ENCODE measurements at places on chromosomes 16 and 17.
A peak's percentile ranks its signal among the peaks of the same experiment; 100 is the strongest.

- DNase-seq = no peak
Measured at GRCh38 chr16:67648764-67649407, 3.9 kb downstream of the CARMIL2 start.

- no peak for DNase-seq
Measured at GRCh38 chr16:85491058-85491771, 121.9 kb upstream of the GSE1 start.

GRCh38 chr17:20784100-20784665 lies 204.7 kb downstream of the CDRT15L2 start:
- no peak for DNase-seq

DNA sequence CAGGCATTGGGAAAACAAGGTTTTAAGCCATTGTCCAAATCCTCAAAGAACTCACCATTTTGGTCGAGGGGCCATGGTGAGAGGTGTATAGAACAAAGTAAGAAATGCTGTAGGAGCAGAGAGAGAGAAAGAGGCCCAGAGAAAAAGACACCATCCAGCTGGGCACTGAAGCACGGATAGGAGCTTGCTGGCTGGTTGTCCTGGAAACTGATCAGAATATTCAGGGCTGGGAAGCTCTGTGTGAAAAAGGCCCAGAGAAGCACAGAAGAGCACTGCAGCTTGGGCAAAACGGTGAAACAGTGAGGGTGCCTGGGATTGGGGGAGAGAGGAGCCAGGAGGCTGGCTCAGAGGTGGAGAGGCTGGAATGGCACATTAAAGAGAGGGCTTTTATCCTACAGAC lies 16.5 kb downstream of the HS3ST3B1 start:
- DNase-seq = no peak

- peak; percentile 47 for DNase-seq
Measured at GRCh38 chr16:30948667-30949649, at the start of gene ORAI3. Gene ORAI3, plus strand, starts transcription at chr16:30949068. Its CDS starts 222 bp downstream, at chr16:30949290.

DNA sequence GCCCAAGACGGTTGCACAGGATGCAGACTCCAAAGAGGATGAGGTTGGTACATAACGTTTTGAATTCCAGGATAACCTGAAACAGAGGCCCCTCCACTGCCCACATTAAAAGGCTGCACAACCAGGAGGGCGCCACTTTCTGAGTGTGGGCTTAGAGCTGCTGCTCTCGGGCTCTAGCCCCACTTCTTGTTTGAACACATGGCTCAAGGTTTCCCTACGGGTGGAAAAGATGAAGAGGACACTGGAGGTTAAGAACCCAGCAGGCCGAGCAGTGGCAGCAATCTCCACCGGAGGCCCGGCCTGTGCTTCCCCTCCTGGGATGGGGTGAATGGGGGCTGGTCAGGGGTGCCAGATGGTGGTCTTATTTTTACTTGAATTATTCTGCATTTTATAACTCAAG lies 8.0 kb upstream of the TRAP1 start:
- DNase-seq = no peak

DNA sequence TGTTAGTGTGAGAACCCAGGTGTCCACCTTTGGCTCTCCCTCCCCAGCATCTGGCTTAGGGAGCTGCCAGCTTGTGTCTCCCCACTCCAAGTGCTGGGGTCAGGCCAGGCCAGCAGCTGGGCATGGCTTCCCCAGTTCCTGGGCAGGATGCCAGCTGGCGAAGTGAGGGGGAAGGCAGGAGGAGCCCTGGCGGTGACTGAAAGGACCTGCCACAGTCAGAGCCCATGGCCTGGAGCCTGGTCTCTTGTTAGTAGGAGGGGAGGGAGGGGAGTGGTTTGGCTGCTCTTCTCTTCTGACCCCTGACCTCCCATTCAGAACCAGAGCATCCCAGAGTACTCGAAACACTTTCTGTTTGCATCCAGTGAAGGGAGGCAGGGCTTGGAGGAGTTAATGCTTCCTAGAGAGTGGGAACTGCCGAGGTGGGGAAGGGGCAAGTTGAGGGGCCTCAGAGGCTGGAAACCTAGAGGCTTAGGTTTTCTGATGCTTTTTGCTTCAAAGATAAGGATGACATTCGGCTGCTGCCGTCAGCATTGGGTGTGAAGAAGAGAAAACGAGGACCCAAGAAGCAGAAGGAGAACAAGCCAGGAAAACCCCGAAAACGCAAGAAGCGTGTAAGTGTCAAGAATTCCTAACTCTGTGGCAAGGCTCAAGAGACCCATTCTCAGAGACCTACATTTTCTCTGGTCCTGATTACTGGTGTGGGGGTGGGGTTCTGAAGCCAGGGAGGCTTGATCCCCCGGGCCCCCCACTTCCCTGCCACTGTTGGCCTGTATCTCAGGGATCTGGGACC lies 772 bp downstream of the CHD3 start:
- DNase-seq = peak; percentile 66

DNA sequence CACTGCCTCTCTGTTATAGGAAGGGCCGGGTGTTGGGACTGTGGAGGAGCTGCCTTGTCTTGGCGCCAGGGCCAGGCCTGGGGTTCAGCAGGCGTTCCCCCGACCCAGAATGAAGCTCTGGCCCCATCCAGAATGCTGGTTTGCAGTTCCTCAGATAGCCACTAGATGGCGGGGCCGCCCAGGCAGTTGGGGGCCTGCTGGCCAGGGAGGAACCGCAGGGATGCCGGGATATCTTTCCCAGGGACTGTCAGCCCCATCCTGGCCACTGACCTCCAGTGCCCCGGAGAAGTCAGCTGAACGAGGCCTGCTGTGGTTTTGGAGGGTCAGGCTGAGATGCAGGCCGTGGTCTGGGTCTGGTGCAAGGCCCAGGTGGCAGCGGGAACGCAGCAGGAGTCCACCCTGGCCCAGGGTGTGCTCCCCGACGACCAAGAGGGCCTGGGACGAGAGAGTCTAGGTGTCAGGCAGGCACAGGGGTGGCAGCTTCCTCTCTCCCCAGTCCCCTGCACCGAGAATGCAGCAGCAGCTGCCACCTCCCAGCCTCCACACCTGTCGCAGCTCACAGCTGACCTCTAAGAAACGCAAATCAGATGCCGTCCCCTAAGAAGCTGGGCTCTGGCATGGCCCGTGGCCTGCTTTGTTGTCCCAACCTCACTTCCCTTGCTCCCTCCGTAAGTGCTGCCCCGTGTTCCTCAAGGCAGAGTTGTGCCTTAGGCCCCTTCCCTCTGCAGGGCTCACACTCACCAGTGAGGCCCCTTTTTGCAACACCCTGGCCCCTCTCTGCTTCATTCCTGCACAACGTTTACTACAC lies 51.2 kb downstream of the RMI2 start:
- DNase-seq = peak; percentile 66

DNA sequence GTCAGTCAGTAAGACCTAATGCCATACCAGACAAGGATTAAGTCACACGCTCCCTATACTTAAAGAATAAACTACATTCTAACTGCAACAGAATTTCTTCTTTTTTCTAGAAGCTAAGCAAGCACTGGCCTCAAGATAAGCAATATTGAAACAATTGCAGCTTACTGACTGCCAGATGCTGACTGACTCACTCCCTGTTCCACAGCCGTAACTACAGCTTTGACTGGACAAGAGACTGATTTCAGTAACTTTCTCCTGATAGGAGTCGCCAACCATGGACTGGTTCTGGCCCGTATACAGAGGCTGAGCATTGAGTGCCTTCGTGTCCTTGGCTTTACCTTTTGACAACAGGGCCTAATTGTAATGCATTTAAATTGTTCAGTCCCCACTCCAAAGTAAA lies 67.9 kb downstream of the TRIM37 start:
- DNase-seq = no peak

- DNase-seq = no peak
Measured at GRCh38 chr16:6059671-6060070, 962.1 kb upstream of the EEF2KMT start.

DNA sequence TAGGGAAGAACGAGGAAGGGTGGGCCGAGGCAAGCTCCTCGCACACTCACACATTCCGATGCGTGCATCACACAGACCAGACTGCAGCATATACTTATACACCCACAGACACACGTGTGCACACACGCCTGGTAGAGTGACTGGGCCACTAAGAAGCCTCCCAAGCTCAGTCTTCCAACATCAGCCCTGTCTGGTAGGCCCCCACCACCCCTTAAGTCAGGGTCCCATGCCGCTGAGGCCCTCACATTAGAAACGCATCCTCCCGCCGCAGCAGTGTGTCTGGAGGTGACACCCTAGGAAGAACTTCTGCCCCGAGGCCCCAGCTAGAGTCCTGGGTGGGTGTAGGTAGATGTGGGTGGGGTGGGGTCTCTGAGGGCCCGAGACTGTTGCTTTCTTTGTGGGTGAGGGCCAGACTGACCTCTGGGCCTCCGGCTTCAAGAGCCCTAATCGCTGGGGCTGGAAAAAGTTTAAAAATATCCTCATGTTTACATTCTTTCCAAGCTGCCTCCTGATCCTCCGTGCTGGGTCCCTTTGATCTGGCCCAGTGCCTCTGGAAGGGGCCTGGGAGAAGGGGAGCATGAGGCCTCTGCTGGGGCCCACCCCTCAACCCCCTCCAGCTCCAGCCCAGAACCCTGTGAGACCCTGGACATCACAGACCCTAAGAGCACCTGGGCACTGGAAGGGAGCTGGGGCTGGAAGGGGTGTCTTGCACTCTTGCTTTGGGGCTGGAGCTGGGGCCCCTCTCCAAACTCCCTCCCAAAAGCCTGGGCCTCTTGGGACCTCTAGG lies 13.6 kb downstream of the CDH16 start:
- no peak for DNase-seq

- DNase-seq = no peak
Measured at GRCh38 chr16:56234737-56235136, 43.4 kb downstream of the GNAO1 start.

- DNase-seq = peak; percentile 63
Measured at GRCh38 chr16:56190677-56191155, 573 bp upstream of the GNAO1 start.

DNA sequence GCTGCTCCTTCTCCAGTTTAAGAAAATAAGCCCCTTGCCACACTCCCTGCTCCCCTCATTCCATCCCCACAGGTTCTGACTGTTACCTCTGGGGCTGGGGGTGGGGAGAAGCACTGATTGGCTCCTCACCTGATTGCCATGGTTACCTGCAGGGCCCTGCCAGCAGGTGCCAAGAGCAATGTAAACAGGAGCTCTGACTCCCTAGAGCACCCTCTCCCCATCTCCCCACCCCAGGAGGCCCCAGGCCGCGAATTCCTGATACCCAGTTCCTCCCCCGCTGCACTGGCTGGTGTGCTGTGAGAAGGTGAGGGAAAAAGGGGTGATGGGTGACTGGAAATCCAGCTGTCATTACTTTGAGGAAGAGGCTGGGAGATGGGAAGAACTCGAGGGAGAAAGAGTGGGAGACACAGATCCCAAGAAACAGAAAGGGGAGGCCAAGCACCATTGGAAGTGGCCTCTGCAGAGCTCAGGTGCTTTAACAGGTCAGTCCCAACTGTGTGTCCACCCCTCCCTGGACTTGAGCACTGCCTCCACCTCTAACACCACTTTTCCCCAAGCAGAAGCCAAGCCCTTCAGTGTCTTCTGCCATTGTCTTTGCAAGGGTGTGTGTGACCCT lies 4.5 kb downstream of the PCGF2 start:
- no peak for DNase-seq

- no peak for DNase-seq
Measured at GRCh38 chr17:56936697-56937322, 23.0 kb upstream of the TRIM25 start.

GRCh38 chr16:22948058-22948602 lies 134.2 kb downstream of the HS3ST2 start:
- DNase-seq = no peak

- no peak for DNase-seq
Measured at GRCh38 chr17:4331614-4332013, 34.9 kb downstream of the UBE2G1 start.

DNA sequence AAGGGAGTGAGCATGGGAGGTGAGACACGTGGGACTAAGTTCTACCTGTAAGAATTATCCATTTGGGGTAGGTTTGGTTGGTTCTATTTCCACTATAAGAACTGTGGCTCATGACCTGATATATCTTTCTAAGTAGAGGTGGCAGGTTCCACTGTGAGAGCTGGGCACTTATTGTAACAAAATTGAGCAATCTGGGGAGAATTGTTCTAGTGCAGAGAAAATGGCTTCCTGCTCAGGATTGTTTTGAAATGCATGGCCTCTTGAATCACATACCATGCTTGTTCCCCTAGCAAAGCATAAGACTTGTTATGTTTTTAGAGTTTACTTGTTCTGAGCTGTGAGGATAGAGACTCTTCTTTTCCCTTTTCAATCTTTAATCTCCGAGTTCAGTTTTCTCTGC lies 125.9 kb downstream of the MAP2K6 start:
- DNase-seq = no peak

GRCh38 chr16:51095890-51096626 lies 55.0 kb downstream of the SALL1 start:
- DNase-seq = no peak

- DNase-seq = no peak
Measured at GRCh38 chr16:65113441-65113840, 8.4 kb downstream of the CDH11 start.

DNA sequence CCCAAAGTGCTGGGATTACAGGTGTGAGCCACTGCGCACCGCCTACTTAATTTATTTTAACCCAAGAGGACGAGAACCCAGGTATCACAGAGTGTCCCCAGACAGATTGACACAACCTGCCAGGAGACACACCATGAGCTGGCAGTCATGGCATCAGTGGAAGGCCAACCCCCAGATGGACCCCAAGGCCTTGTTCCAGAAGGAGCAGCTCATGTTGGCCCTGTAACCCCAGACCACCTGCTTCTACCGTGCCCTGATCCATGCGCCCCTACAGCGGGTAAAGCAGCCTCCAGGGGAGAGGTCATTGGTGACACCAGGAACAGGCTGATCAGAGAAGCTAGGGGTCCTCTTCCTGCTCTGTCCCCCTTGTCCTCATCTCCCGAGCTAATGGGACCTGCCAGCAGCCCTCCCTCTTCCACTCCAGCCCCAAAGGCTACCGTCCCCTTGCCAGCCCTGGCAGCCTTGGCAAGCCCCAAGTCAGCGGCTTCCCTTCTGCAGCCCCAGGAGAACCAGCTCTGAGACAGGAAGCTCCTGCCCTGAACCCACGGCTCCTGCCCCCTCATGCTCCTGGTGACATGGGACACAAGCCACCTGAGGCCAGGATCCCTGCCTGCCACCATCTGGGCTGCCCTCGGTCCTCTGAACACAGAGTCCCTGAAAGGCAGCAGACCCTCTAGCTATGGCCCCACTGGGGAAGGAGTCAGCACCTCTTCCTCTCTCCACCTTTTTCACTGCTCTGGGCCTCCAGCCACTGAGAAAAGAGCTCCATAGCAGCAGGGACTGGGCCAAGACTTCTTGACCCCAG lies 6.3 kb downstream of the SULT1A1 start:
- DNase-seq = no peak

GRCh38 chr16:67822511-67822910 lies 15.8 kb downstream of the TSNAXIP1 start:
- no peak for DNase-seq

- no peak for DNase-seq
Measured at GRCh38 chr16:69931631-69932030, 19.5 kb upstream of the CLEC18A start.
